ENCODE measurements at places on chromosomes 16 and 17.
A peak's percentile ranks its signal among the peaks of the same experiment; 100 is the strongest.

DNA sequence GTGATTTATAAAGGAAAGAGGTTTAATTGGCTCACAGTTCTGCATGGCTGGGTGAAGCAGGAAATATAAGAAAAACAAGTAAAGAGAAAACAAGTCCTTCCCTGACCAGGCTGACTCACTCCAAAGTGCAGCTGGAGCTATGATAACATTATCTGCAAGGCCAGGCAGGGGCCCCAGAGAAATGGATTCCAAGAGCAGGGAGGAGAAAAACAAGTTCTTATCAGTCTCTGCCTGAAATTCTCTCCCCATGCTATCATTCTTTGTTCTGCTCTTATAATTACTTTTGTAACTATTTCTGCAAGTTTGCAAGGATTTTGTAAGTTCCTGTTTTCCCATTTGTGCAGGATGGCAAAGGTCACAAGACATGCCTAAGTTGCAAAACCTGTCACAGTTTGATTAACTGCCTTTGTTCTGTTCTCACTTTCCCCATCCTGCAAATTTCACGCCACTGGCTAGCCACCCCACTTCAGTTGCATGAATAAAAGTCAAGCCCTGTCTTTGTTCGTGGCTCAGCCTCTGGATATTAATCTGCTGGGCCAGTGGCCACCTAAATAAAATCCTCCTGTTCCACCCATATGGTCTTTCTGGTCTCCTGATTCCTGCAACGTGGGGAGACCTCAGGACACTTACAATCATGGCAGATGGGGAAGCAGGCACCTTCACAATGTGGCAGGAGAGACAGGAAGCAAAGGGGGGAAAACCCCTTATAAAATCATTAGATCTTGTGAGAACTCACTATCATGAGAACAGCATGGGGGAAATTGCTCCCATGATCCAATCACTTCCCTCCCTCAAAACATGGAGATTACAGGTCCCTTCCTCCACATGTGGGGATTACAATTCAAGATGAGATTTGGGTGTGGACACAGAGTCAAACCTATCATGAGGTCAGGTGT lies 13.1 kb downstream of the ABCA9 start:
- peak; percentile 77 for DNase-seq

DNA sequence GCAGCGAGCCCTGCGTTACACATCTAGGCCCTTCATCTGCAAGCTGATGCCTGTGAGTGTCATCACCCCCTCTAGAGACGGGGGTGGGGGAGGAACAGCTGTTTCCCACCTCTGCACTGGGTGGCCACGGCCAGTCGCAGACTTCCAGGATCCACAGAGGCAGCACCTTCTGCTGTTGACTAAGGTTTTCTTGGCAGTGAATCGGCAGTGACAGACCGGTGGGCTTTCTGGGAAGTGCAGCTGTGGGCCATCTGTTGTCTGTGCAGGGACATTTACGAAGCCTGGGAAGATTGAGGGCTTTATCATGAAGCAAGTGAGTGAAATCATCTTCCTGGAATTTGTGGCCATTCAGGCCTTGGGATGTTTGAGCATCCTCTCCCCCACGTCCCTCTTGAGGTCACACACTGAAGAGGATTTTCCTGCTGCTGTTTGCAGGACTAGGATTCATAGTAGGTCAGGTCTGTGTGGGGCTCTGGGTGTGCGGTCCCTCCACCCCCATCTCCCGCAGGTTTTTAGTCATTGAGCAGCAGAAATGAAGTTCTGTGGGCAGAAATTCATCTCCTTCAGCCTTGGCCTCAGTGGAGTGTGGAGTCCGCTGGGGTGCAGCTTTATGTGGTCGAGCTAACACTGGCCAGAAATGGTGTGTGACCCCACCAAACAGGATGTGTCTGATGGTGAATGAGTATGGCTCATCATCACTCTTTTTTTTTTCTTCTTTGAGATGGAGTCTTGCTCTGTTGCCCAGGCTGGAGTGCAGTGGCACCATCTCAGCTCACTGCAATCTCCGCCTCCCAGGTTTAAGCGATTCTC lies 12.0 kb downstream of the PGS1 start:
- DNase-seq = peak; percentile 94

- DNase-seq = no peak
These were observed 108.6 kb upstream of the GOT2 start for GRCh38 chr16:58842746-58843145.

DNA sequence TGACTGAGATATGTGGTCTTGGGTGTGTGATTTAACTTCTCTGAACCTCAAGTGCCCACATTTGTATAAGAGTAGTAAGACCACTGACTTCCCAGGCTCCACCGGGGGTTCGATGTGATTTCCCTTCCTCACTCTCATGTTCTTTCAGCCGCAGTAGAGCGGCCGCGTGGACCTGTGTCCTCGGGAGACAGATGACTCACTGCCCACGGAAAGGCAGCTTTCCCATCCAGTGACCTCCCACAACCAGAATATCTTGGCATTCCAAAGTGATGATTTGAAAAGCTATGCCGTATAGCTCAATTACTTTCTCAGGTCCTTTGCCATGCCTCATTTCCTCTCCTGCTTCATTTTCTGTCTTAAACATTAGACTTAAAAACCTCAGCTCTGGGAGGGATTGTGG lies 73.6 kb downstream of the IL21R start:
- peak; percentile 94 for DNase-seq

DNA sequence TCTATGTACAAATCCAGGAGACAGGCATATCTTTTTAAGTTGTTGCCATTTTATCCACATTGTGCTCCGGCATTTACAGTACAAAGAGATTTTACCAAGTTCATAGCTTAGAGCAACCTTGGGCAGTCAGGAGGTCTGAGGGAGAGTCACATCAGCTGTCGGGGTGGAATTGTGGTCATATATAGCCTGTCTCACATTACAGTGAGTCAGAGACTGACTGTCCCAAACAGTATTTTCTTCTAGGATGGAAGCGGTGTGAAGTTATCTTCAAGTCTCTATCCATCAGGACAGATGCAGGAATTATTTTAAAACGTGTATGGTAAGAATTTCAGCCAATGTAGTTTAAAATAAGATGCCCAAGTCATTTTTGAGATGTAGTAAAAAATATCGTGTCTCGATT lies 53.0 kb downstream of the GPRC5B start:
- peak; percentile 82 for DNase-seq

GRCh38 chr17:70808596-70808995 lies 639.3 kb downstream of the KCNJ2 start:
- no peak for DNase-seq

DNA sequence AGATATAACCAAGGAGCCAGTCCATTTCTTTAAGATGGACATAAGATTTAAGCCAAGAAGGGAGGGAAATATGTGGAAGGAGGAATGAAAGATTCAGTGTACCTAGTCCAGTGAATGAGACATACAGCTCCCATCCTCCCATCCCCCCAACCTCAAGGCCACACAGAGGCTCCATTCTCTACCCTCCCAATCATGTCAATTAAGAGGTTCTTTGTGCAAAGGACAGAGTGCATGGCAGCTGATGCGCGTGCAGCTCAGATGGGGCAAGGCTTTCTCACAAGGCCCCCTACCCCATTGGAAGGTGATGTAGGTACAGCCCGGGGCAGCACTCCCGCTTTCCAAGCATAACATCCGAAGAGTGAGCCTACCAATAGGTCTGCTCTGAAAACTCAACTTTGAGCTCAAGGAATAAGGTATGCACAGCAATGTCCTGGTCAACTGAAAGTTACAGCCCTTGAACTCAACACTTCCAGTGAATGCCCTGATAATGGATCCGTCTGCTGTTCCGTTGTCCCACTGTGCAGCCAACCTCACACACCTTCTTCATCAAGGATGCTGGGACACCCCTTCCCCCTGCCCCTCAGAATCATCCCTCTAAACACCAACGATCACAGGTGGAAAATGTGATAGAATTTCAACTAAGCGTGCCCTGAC lies 458.1 kb downstream of the SOX9 start:
- no peak for DNase-seq

- DNase-seq = peak; percentile 60
These were observed 9.1 kb upstream of the UBB start for GRCh38 chr17:16371742-16372141.

- DNase-seq = no peak
These were observed 2.2 kb downstream of the CRISPLD2 start for GRCh38 chr16:84821728-84822689.

DNA sequence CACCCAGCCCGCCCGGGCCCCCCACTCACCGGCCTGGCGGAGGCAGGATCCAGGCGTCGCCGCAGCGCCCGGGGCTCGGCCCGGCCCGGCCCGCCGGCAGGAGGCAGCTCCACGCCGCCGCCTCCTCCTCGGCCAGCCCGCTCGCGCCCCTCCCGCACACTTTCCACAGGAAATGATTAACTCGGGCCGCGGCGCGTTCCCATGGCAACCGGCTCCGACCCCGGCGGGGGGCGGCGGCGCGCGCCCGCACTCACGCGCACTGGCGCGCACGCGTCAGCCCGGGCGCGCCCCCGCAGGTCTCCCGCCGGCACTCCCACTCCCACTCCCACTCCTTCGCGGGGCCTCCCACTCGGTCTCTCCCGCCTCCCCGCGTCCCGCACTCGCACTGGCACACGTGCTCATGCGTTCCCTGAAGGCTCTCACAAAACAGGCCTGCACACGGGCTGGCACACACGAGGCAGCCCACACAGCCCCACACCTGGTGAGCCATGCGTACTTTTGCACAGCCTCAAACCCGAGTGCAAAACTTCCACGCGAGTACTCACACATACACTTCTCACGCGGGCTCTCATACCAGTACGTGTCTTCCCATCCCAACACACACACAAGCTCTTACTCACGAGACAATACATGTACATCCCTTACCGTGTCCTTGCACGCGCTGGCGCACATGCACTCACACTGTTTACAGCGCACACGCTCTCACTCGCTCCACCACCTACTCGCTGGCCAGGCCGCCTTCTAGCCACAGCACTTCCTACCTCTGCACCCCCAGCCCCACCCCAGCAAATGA lies at the start of gene KIFC3:
Gene KIFC3, minus strand, starts transcription at position 151 of the 793 bp plus-strand sequence. CDS start 4,248 bp downstream, outside the sequence.
- DNase-seq = peak; percentile 73

- DNase-seq = no peak
These were observed 7.5 kb upstream of the NOS2 start for GRCh38 chr17:27807567-27808470.

- no peak for DNase-seq
These were observed 13.2 kb upstream of the ALOX12B start for GRCh38 chr17:8100763-8101162.

DNA sequence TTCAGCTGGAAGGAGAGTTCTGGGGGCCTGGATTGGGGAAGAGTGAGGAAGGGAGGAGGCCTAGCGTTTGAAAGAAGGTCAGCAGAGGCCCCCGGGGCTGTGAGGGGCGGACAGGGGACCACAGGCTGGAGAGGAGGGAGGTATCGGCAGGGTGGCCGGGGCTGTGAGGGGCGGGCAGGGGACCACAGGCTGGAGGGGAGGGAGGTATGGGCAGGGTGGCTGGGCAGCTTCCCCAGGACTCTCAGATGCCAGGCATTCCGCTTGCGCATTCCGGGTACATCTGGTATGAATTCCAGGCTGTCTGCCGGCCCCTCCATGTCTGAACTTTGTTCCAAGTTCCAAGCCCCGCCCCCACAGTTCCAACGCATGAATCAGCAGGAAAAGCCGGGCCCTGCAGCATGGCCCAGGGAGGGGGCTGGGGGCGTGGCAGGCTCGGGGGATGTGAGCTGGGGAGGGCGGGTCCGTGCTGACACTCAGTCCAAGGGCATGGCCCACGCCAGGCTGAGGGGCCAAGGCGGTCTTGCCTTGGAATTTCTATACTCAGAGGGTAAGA lies 4.3 kb upstream of the TLCD2 start:
- DNase-seq = peak; percentile 98

All from astrocyte of the spinal cord (primary cell).